DMS 273 treated with DMSO at 0.1 percent for 48 hours (cell line): ENCODE measurements at places on chromosomes 5 and 9.

DNA sequence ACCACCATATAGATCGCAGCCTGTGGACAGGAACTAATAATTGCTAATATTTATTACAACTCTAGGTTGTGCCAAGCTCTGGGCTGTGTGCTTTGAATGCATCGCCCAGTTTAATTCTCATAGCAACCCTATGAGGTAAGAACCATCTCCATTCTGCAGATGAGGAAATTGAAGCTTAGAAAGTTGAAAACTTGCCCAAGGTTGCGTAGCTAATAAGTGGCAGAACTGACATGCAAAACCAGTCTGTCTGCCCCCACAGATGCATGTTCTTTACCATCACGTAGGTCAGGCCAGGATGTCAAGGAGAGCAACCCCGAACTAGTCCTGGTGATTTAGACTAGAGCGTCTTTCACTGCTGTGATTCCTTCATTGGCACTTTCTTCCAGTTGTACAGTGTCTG, 15.6 kb downstream of the WWC1 start:
- DNase-seq: no peak

- peak; percentile 7 for DNase-seq
Observed at GRCh38 chr5:38265546-38266179, 7.3 kb downstream of the EGFLAM start.

DNA sequence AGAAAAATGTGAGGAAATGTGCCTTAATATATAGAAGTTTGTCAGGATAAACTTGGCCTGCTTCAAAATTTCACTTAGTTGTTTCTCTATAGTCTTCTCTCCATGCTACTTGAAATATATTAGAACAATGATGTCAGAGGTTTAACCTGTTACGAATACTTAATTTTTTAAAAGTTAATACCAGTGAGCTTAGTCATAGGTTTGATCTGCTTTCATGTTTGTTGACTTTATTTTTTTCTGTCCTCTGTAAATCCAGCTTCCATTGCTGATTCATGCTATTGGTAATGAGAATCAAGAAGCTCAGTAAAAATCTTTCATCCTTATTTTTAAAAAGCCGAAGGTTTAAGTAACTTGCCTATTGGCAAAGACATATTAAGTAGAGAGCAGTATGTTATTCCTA, 27.9 kb downstream of the BDP1 start:
- DNase-seq: no peak

DNA sequence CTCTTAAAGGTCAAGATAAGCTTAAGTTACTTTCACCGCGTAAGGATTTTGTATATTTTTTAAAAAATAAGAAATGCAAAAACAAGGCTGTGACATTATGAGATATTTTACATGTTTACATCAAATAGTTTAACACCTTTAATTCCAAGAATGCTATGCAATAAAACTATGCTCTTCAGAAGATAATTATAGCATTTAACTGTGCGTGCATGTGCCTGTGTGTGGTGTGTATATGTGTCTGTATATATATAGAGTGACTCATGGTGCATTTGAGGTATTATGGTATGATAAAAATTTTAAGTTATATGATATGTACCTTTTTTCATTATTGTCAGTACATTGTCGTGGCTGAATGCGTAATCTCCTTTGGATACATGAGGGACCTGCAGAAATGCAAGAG, 539.3 kb downstream of the PDE4D start:
- DNase-seq: no peak

- DNase-seq: no peak
Observed at GRCh38 chr5:172110260-172110815, 77.7 kb downstream of the STK10 start.

GRCh38 chr5:110161162-110161561, 471.4 kb downstream of the MAN2A1 start:
- DNase-seq: no peak

- DNase-seq: no peak
Observed at GRCh38 chr5:17720071-17720470, 85.8 kb downstream of the TAF11L14 start.

DNA sequence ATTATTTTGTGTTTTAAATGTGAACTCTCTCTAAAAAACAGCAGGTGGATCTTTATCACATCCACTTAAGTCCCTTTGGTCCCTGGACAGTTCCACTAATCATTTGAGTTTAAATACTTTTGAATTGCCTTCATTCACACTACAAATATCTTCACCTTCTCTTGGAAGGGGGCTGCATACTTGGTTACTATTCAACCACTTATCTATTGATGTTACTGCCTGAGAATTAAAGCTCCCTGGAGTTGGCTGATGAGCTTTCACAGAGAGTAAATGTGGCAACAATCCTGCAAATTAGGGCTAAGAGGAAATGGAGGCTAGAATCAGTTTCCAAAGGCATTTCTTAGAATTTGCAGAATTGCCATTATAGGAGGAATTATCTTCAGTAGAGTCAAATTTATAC, 180.4 kb downstream of the ST8SIA4 start:
- no peak for DNase-seq

DNA sequence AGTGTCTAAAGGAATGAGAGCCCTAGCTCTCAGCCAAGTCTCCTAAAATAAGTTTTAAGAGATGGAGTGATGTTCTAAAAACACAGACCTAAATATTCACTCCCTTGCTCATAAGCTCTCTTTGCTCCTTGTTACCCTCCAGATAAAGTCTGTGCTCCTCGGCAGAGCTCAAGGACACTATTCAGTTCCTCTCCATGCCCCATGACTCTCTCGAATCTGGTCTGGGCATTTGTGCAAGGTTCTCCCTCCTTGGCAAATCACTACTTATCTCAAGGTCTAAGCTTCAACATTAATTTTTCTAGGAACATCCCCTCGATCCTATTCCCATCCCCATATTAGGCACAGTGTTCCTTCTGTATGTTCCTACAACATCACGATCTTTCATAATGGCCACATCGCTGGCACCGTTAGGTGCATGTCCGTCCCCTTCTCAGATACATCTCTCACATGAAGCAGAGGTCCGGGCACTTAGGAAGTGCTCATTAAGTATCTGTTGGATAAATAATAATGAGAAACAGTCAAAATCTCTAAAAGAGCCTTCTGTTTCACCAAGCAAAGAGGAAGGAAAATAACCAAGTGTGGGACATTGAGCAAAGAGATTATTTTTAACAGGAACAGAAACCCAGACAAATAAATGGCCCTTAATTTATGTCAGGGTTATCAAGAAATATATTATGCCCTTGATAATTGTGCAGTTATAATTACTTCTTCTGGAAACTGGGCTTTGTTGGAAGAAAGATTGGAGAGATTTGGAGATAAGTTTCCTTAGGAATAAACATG, 85.9 kb upstream of the HTR4 start:
- no peak for DNase-seq

GRCh38 chr5:3118340-3118739, 366.9 kb upstream of the IRX2 start:
- no peak for DNase-seq

DNA sequence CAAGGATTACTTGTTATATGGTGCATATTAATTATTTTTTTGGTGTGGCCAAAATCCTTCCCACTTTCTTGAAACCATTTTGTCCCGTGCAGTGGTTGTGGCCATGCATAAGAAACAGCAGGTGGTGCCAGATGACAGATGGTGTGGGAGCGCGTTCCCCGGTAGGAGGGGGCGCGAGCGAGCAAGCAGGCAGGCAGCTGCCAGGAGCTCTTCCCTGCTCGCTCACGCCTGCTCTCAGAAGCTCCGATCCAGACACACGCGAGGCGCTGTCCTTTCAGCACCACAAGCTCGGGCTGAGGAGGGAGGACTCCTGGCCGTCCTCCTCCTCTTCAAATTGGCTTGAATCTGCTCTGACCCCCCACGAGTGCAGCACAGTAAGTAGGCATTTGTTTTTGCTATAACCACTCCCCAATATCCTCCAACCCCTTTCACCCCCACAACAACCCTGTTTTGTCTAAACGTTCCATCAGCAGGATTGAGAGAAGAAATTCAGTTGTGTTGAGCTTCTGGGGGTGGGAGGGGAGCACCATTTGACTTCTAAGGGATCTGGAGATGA, at the start of gene NSG2:
NSG2 (plus strand) TSS at position 237 of the 556 bp plus-strand sequence. CDS start 1,050 bp downstream, outside the sequence.
- peak; percentile 74 for DNase-seq

DNA sequence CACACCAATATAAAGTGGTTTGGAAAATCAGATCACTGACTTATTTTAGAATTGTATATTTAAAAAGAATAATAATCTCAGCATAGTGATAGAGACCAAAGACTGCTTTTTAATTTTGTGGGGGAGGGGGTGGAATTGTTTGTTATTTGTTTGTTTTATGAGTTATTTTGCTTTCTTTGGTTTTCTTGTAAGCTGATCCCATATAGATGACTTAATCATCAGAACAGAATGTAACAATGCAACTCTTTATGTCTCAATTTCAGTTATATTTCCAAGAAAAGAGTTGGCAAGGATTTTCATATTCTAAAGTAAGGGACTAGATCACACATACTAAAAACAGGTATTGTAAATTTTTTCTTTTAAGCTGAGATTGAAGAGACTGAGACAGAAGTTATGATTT, 984.9 kb downstream of the TLE4 start:
- DNase-seq: no peak

DNA sequence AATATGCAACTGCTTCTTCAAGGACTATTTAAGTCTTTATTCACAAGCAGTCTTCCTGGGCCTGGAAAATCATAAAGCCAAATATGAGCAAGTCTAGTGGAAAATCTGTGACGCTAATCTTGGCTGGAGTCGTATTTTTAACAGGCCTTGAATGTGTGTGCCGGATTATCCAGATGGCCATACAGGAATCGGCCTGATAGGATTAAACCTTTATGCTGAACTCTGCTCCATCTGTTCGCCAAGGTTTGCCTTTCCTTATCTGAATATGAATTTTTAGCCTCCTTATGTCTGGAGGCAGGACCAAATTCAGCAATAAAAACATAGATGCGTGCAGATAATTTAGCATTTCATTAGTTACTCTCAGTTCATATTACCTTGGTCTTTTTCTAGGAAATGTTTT, 294.5 kb downstream of the EBF1 start:
- DNase-seq: peak; percentile 90

DNA sequence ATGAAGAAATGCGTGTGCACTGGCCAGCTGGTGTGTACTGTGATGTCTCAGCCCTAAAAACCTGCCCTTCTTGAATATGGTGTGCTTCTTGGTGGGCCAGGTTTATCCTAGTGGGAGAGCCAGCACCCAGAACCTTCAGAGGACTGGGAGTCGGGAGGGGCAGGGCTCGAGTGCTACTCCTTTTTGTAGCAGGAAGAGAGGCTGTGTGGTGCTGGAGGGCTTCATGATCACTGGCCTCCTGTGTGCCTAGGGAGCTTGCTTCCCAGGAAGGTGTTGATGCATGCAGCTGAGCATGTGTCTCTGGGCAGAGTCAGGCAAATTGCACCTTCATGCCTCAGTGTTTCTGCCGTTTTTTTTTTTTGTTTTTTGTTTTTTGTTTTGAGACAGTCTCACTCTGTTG, 20.0 kb downstream of the PHF2 start:
- no peak for DNase-seq

DNA sequence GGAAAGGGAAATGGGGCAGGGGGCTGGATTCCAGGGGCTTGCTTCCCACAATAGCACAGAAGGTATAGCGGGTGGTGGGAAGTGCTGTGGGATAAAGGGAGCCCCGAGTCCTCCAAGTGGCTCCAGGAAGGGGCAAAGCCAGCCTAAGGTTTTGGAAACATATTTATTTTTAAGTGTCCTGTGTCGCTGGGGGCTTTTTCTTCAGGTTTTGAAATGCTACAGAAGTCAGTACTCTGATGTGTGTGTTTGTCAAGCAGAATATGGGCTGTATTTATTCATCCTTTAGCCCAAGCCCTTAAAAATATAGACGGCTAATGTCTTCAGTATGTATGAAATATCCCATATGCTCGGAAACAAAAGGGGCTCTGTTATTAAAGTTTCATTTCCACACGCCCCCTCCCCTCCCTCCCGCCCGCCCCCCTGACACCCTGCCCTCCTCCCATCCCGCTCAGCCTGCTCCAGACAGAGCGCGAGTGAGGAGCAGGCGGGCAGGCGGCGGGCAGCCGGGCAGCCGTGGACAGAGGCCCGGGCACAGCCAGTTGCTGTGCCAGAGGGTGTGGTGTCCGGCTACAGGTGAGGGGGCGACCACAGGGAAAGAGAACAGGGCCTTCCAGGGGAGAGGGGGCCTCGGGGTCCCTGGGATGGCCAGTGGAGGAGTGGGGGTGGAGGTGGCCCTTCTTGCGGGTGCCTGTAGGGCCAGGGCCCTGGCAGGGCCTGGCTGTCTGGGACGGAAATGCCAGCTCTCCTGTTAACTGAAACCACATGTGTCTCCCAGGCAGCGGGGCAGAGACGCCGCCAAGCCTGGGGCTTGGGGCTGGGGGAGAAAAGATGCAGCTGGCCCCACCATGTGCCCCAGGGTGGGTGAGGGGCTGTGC, 39.6 kb upstream of the SYNPO start:
- DNase-seq: no peak

DNA sequence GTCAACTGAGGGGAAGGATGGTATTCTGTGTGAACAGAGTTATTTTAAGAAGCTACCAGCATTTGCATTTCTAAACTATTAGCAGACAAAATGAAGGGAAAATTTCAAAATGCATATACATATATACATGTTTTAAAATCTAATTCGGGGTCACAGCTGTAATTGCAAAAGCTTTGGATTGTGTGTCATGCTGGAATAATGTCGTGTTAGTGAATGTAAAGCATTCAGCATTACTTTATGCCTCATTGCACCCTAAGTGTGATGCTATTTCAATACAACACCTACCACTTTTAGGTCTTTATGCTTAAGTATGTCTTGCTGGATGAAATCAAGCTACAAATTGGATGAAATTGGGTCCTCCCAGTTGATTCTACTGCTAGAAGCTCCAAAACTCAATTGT, 687.6 kb upstream of the MEF2C start:
- no peak for DNase-seq

- peak; percentile 27 for DNase-seq
Observed at GRCh38 chr5:1174122-1174936, 27.1 kb upstream of the SLC6A19 start.

- DNase-seq: no peak
Observed at GRCh38 chr9:23638011-23638410, 188.0 kb downstream of the ELAVL2 start.

GRCh38 chr5:157511651-157512644, 51.9 kb downstream of the NIPAL4 start:
- DNase-seq: peak; percentile 34

DNA sequence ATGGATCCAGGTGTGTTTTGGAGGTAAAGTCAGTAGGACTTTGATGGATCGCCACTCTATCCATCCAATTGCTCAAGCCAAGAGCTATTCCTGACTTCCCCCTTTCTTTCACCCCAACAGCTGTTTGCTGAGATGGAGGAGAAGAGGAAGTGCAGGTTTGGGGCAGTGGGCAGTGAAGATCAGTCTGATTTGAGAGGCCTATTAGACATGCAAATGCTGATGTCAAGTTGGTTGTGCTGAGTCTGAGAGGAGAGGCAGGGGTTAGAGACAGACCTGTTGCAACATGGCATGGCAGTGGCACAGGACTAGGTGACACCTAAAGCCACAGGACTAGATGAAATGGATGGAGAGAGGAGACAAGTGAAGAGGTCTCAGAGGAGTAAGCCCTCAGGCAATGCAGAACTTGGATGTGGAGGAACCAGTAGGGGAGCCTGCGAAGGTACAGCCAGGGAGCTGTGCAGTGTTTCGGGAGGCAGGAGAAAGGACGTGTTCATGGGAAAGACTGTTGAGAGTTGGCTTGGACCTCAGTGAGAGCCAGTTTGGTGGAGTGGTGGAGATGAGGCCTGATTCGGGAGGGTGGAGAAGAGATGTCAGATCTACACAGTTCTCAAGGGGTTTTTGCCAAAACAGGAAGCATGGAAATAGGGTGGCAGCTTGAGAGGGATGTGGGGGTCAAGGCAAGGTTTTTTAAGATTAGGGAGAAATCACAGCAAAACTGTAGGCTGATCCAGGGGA, 175.0 kb downstream of the MACROH2A1 start:
- DNase-seq: no peak
